ENCODE measurements at places on chromosomes 7 and 10. TPM values are rescaled to one million over a fixed set of nuclear protein-coding genes. Genes with fewer than 3 reads are reported as not detected.

- DNase-seq: no peak
These were observed 38.3 kb downstream of the FRMPD2 start for GRCh38 chr10:48236199-48236621.

DNA sequence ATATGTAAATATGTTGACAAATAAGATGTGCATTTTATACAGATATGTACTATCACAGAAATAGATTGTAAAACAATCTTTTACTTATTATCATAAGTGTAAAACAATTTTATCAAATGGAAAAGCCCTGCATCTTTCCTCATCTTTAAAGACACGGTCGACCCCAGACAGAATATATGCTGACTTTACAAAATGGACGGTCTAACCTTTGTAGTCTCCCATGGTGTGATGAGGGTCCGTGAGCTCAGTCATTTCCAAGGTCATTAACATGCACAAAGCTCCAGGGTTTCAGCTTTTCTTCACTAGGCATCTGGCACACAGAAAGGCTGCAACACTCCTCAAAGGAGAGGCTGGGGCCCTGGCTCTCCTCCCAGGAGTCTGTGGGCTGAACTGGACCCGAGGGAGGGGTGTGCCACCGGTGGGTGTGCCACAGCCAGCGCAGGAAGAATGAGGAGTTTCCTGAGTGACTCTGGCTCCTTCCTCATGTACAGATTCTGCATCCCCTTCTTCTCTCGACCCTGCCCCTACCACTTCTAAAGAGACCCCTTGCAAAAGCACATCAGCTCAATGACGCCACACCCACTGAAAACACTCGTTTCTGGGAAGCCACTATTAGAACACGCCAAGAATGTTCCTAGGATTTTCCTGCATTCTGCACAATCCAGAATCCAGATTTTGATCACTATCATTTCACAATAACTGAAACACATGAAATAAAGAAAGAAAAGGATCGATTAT lies 26.2 kb upstream of the ABLIM1 start:
- peak; percentile 30 for DNase-seq

DNA sequence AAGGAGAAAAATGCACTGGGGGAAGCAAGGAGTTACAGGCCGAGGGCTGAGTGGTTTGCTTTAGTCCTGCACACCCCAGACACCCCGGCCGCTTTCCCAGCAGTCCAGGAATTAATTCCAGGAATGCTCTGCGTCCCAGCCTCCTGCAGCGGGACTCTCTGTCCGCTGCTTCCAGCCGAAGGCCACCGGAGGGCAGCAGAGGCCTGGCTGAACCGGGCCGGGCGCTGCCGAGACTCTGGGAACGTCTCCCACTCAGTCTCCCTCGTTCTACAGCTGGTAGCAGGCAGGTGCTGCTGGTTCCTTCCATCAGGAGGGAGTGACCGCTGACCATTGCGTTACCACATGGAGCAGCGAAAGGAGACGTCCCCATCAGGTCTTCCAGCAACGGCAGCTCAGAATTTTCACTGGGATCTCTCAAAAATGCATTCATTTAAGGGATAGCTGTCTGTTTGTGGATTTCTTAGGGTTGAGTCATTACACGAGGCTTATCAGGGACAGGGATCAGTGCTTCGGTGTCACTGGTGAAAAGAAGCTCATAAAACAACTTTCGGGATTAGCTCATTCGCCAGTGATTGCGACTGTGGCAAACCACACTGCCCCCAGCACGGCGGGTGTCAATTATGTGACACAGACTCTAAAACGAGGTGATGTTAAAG lies 24.9 kb upstream of the PITRM1 start:
- DNase-seq: peak; percentile 84

DNA sequence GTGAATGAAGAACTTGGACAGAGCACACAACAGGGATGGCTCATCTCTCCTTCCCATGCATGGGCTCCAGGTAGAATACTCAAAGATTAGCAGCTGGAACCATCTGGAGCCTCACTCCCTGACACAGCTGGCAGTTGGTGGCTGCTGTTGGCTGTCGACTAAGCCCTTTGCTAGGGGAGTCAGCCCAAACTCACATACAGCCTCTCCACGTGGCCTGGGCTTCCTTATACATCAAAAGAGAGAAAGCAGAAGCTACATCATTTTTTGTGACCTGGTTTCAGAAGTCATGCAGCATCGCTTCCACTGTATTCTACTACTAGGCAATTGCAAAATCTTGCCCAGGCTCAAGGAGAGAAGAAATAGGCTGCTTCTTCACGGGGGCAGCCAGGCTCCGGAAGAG lies 24.4 kb downstream of the ASNS start:
- no peak for DNase-seq

GRCh38 chr7:92648067-92648466 lies 57.9 kb upstream of the FAM133B start:
- no peak for DNase-seq

- DNase-seq: peak; percentile 68
These were observed 11.5 kb downstream of the STEAP2 start for GRCh38 chr7:90222811-90223725.

DNA sequence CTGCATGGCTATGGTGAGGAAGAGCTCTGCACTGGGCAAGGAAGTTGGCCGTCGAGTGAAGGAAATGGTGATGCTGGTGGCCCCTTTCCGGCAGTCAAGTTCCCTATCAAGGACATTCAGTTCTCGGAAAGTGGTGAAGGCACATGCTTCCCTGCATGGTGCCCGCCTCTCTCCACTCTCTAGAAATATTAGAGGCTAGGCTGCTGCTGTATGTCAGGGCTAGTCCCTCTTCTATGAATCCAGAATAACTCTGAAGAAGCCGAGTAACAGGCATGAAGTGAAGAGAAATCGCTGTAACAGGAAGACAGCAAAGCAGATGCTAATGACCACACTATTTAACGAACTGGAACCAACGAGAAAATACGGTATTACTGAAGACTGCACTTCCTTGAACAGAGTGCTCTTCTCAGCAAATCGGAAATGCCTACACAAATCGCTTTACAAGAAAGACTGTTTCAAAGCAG lies 5.4 kb downstream of the IDI1 start:
- DNase-seq: no peak

GRCh38 chr7:81790120-81790500 lies 20.3 kb upstream of the HGF start:
- DNase-seq: no peak

DNA sequence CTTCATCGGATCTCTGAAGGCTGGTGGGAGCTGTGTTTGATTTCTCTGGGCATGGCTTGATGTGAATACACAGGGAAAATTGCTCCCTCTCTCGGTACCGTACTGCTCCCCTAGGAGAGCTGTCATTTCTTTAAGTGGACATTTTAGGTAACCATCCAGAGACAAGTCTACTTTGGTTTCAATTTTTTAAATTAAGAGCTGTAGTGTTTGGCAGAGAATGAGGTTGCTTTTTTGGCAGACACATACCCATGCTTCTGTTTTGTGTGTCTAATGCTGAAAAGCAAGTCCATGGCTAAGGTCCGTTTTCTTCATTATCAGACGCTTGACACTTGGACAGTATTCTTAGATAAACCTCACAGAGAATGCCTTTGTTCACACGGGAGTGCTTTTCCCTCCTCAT lies 61.3 kb upstream of the TRIL start:
- no peak for DNase-seq

- DNase-seq: no peak
These were observed 255.5 kb upstream of the YAE1 start for GRCh38 chr7:39310699-39311098.

Gene PI4K2A
- 15.6 TPM for total RNA-seq

Gene ADAM8
- under 0.01 TPM for total RNA-seq

Gene NPSR1
- not detected for total RNA-seq

Gene PDAP1
- 40.3 TPM for total RNA-seq

Gene PIK3CG
- under 0.01 TPM for total RNA-seq

Gene MRLN
- not detected for total RNA-seq

Gene CEP55
- 30.8 TPM for total RNA-seq

Gene PGAM2
- not detected for total RNA-seq

Gene IL15RA
- total RNA-seq: 1.4 TPM

Gene GIMAP6
- not detected for total RNA-seq

Gene FXYD4
- not detected for total RNA-seq

All from IMR-90 (cell line).